ENCODE measurements at places on chromosomes 2 and 18.

DNA sequence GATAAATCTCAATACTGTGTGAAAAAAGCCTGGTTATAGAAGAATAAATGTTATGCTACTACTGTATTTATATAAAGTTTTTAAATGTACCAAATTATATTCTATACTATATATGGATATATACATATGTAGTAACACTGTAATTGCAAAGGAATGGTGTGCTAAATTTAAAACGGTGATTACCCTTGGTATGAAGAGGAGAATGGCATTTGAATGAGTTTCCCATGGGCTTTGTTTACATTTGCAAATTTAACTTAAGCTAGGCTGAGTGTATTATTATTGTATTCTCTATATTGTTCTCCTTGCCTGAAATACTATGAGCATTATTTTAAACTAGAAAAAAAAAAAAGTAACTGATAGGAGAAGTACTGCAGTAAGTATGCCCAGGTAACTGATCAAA, 4.7 kb upstream of the SP3 start:
- DNase-seq, result no peak

GRCh38 chr18:77045677-77046076, 86.9 kb downstream of the MBP start:
- DNase-seq, result no peak

- no peak for DNase-seq
These were observed 53.2 kb upstream of the CNGA3 start for GRCh38 chr2:98293030-98293429.

- DNase-seq, result no peak
These were observed 39.1 kb upstream of the FAM124B start for GRCh38 chr2:224440988-224441387.

DNA sequence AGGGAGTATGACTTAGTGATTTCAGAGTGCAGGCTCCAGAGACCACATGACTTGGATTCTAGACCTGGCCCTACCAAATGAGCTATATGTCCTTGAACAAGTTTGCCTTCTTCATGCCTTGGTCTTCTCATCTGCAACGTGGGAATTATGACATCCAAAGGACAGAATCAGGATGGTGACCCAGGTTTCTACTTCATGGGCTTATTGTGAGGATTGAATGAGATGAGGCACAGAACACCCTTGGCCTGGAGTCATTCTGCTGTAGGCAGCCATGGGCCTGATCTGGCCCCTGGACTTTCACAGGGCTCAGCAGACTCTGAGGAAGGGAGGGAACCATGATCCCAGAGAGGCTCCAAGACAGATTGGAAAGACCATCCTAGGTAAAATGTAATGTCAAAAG, 85.6 kb upstream of the HAAO start:
- DNase-seq, result no peak

DNA sequence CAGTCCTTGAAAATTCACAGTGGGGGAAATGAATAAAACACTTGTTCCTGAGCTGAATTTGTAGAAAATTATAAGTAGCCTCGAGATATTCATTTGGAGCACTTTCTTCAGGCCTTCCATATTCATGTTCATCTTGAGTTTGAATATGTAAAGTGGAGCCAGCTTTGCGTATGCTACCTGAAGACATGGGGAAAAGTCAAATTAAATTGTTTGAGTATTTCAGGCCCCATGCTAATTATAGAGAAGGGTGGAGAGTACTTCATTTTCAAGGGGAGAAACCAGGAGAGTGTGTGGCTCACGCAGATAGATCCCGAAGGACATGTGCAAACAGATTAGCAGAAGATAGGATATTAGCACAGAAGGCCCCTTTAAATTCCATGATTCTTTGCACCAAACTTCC, 7.7 kb downstream of the RPRM start:
- no peak for DNase-seq

DNA sequence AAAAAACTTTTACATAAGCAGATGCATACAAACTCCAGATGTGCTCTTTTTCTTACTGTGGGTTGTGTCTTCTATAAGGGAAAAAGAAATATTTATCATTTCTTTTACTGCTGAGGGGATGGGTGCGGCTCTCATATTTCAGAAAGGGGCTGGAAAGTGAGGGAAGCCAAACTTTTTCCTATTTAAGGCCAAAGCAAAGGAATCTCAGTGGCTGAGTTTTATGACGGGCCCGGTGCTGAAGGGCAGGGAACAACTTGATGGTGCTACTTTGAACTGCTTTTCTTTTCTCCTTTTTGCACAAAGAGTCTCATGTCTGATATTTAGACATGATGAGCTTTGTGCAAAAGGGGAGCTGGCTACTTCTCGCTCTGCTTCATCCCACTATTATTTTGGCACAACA, at the start of gene COL3A1:
COL3A1 (plus strand) TSS at position 210 of the 400 bp plus-strand sequence; CDS start at position 327, 117 bp downstream.
- DNase-seq, result no peak
